Iris pigment epithelial cell (primary cell): ENCODE measurements at places on chromosomes 7 and 10.
A peak's percentile ranks its signal among the peaks of the same experiment; 100 is the strongest.

- DNase-seq: no peak
These were observed 526.1 kb downstream of the LRMDA start for GRCh38 chr10:75957314-75958120.

- no peak for DNase-seq
These were observed 7.3 kb upstream of the ASB4 start for GRCh38 chr7:95478272-95479037.

DNA sequence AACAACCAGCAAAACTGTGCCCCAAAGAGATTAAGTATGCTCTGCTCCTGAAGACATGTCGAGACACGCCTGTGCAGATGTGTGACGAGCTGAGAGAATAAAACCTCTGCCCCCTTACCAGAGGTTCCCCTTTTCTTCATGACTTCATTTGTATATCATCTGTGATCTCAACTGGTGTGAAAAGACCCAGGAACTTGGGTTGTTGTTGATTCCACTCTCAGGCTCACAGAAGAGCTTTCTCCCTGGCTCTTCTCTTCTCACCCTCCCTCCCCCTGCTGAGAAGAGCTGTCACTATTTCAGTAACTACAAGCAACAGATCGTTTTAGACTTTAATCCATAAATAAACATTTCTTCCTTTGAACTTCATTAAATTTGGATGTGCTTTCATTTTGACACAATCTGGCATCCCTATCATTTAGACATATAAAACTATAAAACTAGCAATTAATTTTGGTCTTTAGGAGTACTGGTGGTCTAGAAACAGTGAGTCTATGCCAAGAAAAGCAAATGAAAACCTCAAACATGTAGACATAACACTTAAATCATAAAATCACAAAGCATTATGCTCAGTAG is 179.3 kb upstream of the FZD8 start:
- DNase-seq: peak; percentile 3

DNA sequence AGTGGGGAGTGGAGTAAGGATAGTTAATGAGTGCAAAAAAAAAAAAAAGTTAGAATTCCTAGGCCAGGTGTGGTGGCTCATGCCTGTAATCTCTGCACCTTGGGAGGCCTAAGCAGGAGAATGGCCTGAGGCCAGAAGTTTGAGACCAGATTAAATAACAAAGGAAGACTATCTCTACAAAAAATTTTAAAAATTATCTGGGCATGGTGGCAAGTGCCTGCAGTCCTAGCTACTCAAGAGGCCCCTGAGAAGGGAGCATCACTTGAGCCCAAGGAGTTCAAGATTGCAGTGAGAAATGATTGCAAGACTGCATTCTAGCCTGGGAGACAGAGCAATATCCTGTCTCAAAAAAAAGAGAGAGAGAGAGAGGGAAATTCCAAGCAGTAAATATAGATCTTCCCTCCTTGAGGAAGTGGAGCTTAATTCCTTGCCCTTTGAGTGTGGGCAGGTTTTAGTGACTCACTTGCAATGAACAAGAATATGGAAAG is 19.5 kb upstream of the CSTF2T start:
- DNase-seq: peak; percentile 11
